GM12864 (cell line): ENCODE measurements at places on chromosomes 7 and 10.

DNA sequence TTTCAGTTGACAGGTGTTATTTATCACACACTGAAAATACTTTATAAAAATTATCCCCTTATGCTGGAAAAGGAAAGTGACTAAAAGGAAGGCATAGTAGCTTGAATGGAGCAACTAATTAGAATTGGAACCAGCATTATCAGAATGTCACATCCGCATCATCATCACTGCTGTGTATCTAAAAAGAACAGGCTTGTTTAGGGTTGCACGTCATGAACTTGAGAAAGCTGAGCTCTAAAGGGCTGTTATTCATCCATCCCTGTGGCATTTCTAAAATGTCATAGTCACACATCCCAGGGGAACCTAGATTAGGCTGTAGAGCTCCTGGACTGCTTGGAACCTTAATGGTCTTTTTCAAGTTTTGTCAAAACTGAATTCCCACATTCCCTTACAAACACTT, 54.4 kb downstream of the KLHDC10 start:
- DNase-seq = no peak

- DNase-seq = no peak
Observed at GRCh38 chr10:34866848-34867247, 51.8 kb upstream of the PARD3 start.

DNA sequence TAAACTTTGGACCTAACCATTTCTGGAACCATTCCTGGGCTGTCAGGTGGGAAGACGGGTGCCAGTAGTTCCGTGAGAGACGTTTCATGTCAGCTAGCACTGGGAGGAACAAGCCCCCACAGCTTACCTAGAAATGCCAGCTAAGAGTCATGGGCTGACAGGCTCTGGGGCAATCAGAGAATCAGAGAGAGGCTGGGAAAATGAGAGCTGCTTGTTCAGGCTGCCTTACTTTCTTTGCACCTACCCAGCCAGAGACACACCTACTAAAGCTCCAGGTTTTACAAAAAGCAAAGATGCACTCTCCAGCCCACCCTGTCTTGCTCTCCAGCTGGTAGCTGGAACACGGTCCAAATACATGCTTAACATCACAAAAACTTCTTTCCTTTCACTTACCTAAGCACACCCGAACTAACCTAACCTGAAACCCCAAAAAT, 688 bp downstream of the PTN start:
- no peak for DNase-seq

DNA sequence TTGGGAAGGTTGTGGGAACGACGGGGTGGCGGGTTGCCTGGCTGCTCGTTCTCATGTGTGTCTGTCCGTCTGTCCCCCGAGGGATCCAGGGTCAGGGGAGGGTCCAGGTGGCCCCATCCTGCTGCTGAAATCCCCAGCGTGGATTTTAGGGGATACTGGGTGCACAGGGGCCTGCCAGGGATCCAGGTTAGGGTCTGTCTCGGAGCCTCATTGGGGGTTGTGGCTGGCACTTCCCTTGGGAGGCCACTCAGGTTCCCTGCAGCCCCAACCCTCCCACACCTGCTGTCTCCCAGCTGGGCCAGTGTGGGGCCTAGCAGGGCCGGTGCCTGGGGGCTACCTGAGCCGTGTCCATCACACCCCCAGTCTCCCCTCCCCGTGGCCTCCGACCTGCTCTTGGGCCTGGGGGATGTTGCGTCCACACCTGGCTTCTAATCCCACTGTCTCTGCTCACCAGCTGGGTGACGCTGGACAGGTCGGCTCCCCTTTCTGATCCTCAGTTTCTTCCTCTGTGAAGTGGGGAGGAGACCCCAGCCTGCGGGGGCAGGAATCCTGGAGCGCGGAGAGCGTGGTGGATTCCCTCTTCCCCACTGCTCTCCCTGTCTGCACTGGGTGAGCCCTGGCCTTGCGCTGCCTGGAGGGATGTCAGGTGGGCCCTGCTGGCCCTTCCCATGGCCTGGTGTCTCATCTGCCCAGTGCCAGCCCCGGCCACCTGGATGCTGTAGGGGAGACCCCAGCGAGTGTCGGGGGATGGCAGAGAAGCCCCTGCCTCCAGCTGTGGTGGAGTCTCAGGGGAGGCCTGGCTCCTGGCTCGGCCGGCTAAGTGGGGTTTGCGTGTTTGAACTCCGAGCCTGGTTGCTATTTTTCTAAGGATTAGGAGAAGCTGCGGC, 81.6 kb downstream of the UNCX start:
- no peak for DNase-seq

DNA sequence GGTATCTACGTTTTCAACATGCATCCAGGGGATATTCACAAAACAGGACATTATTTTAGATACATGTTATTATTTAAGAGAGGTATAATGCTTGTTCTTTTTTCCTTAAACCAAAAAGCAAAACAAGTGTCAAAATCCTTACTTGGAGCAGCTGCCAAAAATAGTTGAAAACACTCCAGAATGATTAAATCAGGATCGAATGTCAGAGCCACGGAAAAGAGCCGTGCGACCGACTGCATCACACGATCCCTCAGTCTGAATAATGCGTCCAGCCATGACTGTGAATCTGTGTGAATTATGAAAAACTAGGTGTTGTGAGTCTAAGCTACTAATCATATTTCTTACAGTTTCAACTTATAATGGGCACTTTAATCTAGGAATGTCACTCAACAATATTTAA, 126.0 kb downstream of the PARD3 start:
- no peak for DNase-seq

GRCh38 chr10:110851020-110851612, 20.6 kb upstream of the PDCD4 start:
- DNase-seq = no peak

DNA sequence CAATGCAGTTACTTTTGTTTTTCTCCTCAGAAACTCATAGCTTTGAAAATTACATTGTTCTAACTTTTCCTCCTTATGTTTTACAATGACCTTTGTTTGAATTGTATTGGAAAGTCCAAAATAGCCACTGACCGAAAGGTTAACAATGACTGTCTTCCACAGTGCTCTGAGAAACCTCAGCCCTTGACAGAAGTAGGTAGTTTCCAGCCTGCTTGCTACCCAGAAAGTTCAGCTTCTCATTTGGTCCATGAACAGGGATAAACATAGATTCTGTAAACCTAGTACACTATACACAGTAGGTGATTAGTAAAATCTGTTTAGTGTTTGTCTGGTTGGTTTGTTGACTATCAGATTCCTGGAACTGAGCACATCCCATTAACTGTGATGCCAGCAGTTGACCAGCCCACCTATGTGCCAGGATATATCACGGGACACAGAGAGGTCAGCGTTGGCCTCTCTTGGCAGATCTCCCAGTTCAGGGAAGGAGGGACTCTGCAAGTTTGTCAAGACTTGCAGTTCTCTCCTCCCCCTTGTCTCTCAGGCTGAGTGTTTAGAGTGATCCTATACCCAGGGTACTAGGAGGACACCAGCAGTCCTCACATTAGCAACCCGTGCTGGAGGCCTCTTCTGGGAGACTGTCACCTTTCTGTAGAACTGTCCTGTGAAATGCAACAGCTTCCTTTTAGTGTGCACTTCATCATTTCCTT, 297.6 kb downstream of the ARHGAP12 start:
- no peak for DNase-seq

DNA sequence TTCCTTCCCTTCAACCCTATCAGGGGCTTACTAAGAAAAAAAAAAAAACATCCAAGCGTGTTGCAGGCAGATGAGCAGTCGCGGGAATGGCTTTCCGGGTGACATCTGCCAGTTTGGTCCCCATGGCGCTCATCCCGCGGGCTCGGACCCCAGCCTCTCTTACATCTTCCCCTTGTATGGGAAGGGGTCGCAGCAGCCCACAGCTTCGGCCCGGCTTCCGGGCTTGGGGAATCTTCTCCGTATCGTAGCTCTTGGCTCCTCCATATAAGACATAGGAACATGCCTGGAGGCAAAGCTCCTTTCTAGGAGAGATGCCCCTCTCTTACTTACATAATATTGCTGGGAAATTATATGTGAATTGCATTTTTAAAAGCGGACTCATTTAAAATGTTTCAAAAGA, 99.5 kb downstream of the CUX1 start:
- no peak for DNase-seq

DNA sequence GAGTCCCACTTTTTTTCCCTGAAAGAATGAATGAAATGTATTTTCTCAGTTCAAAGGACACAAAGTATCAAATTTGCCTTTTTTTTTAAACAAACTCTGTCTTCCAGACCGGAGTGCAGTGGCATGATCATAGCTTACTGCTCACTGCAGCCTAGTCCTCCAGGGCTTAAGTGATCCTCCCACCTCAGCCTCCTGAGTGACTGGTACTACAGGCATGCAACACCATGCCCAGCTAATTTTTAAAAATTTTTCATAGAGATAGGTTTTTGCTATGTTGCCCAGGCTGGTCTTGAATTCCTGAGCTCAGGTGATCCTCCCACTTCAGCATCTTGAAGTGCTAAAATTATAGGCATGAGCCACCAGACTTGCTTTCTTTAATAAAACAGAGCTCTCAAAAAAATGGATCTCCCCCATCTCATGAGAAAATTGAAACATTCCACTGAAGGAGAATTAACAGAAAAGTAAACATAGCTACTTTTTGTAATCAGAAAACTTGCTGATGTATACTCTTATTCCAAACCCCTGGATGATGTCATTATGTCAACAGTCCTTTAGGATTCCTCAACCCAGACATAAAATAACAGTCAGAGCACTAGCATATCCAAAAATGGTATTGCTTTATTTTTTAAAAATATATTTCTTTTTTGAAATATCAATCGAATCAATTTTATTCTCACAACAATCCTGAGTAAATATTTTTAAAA, 12.3 kb upstream of the TRDMT1 start:
- no peak for DNase-seq

GRCh38 chr10:384538-385305, 249.5 kb downstream of the ZMYND11 start:
- no peak for DNase-seq

DNA sequence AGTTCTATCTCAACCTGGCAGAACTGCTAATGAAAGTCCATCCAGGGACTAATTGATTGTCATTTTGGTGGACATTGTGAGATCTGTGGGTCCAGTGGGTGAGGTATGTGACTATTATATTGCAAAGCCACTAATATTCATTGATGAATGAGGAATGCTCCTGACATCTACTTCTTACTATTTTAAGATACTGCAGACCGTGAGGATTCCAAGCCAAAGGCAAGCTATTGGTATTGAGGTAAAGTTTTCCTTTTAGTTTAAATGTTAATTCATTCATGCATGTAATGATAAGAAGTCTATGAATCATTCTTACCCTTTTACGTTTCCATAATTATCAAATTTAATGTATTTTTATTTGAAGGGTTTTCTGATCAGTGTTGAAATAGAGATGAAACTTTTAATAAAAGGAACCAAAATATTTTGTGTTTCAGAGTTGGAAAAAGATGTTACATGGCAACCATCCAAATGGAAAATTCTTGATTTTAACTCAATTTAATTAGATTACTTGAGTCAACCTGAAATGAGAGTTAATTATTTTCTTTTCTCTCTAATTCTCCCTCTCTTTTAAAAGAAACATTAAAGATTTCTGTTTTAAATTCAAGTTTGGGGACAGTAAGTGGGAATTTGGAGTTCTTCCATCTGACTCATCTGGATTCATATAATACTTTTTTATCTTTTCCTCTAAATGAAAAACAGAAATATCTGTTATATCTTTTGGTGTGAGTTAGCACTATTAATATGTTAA, 39.6 kb downstream of the NUP205 start:
- DNase-seq = no peak

GRCh38 chr7:38312821-38313220, 39.4 kb upstream of the TARP start:
- DNase-seq = no peak

GRCh38 chr7:55438757-55439525, 73.8 kb downstream of the LANCL2 start:
- DNase-seq = no peak

GRCh38 chr10:52452600-52453493, 138.8 kb downstream of the DKK1 start:
- DNase-seq = no peak

DNA sequence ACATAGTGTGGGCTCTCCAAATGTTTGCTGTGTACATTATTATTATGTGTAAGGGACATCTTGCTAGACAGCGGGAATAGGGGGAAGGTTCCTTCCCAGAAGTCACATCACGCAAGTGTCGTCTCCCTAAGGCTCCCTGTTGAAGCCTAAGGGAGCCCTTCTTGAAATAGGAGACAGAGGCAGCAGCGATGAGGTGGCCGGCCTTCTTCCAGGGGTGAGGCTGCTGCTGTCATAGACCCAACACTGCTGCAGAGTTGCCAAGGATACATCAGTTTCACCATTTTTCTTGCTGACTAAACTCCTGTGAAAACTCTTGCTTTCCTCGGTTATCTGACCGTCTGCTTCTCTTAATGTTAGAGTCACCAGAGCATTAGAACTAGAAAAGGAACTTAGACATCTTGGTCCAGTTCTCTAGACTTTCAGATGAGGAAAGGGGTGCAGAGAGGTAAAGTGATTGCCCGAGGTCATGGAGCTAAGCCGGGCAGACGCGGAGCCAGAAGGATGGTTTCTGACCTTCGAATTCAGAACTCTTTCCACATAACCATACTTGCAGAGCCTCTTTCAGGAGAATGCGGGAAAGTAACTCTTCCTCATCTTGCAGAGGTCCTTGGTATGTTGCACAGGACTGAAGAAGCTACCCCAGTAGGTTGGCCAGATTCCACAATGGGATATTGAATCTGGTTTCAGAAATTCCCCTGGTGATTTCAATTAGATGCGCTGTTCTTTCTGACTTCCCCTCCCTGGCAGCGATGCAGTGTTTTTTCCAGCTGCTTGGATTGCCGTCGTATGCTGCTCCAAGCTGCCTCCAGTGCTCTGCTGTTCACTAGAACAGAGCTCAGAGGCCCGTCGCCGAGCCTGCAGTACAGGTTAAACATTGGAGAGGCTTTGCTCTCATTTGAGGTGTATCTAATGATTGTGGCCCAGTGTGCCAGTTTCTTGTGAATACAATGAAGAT, 217.1 kb downstream of the CAMK1D start:
- no peak for DNase-seq

GRCh38 chr10:103599211-103599610, 105.7 kb downstream of the NEURL1 start:
- no peak for DNase-seq

DNA sequence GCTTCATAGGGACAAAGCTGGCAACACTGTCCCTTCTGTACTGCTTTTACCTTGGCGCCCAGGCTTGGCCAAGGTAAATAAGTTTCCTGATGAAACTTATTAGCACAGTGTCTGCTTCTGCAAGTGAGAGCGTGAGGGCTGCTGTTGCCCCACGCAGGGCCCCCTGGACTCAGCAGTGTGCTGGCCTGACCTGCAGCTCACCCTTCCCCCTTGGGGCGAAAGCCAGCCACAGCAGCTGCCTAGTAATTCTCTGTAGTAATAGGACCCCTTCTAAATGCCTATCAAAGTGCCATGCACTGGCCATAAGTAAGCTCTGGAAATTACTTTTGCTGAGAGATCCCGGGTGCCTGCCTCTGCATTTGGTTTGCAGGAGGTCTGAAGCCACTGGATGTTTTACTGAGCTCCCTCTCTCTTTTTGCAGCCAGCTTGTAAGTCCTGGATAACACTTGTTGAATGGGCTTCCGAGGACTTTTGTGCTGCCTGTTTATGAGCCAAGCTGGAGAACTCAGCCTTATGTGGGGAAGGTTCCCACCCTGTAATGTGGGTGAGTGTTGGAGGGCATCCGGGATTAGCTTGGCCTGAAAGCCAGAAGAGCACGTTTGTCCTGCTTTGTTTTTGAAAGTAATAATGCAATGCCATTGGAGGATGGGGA, 293.9 kb downstream of the C7orf25 start:
- no peak for DNase-seq
